ENCODE measurements at places on chromosomes 6 and 20.
A peak's percentile ranks its signal among the peaks of the same experiment; 100 is the strongest.

GRCh38 chr20:46062151-46062550 lies 27.6 kb downstream of the NCOA5 start:
- DNase-seq = no peak

GRCh38 chr6:84769306-84769705 lies 4.9 kb upstream of the TBX18 start:
- DNase-seq = no peak

DNA sequence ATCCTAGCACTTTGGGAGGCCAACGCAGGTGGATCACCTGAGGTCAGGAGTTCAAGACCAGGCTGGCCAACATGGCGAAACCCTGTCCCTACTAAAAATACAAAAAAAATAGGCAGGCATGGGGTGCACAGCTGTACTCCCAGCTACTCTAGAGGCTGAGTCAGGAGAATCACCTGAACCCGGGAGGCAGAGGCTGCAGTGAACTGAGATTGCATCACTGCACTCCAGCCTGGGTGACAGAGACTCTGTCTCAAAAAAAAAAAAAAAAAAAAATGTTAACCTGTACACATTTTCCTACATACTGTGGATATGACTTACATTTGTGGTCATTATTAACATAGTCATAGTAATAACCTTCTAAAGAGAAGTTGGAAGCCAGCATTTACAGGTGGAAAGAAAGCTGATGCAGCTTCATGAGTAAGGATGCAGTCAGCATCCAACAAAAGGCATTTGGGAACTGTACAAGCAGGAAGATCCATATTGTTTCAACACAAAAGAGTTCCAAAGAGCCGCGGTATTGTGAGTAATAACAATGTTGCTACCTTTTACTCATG lies 186.2 kb downstream of the GPX5 start:
- DNase-seq = no peak

DNA sequence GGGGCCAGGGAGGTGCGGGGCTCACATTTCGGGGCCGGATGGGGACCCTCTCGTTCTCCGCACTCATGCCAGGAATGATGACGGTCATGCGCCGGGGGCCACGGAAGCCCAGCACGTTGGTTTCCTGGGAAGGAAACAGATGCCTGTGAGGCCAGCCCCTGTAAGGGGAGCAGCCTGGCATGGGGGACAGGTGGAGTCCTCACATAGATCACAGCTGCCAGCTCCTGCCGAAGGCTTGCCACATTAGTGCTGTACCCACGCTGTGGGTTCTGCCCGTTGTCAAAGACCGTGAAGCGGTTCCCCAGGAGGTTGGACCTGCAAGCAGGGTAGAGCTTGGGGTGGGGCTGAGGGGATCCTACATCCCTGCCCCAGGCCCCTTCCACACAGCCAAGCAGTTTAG lies 6.7 kb upstream of the TEAD3 start:
- no peak for DNase-seq

DNA sequence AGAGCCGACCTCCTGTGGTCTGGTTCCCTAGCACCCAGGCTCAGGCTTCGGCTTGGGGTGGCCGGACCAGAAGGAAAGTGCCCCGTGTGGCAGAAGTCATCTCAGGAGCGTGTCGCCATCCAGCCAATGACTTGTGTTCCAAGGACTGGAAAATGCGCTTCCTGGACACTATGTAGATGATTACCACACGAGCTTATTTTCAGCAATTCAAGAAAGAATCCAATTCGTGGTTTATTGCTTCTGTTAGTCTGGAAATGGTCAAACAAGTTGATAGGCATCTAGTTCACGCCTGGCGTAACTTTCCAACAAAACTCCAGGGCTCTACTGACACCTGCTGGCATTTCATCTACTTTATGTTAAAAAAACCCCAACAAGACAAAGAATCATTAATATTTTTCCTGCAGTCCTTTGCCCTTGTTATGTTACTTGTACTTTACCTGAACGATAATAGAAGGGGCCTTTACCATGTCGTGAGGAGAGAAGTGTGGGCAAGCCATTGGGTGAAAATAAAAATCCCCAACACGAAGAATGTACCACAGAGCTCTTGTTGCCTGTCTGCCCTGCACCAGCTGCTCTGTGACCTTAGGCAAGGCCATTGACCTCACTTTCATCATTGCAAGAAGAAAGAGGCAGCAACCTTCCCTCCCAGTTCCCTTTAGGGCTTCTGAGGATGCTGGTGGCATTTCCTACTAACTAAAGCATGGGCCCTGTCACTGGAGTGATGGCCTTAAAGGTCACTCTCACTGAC lies 154.7 kb upstream of the LAMP5 start:
- DNase-seq = peak; percentile 58

DNA sequence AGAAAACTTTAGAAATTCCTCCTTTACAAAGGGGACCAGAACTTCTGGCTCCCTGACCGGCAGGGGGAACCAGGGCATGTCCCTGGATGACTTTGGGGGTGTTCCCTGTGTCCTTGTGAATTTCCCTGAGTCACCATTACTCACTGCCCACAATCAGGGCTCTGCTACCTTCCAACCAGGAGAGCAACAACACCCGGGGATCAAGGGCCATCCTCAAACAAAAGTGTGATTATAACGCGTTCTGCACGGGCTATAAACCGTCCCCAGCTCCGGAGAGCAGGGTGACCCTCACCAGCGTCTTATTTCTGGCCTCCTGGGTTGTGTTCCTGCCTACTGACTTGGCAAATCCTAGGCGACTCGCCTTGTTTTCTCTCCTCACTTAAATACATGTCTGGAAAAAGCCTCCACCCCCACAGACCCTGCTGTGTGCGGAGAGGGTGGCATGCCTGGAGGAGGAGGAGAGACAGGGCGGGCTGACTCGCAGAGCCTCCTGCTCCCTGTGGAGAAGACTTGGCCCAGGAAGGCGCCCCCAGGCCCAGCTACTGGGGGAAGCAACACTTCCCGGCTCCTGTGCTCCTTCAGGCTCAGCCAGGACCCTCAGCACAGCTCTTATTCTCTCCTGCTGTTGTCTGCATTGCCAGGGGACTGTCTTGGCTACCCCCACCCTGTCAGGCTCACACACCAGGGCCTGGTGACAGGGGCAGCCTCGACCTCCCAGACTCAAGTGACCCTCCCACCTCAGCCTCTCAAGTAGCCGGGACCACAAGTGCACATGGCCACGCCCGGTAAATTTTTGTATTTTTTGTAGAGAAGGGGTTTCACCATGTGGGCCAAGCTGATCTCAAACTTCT lies 54.1 kb downstream of the FGD2 start:
- peak; percentile 94 for DNase-seq

GRCh38 chr20:34199183-34199582 lies 42.0 kb upstream of the ASIP start:
- no peak for DNase-seq

DNA sequence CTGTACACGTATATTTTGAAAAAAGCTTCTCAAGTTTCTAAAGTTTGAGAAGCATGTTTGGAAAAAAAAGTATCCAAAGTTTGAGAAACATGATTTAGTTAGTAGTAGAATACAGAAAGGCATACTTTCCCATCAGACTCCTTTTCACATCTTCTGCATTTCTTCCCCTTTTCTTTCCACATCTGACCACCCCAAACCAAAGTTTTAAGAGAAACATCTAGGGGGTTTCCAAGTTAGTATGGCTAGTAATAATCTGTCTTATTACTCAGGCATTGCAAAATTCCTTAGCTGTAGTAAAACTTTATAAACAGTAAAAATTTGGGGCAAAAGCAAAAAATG lies 63.0 kb upstream of the IL20RA start:
- no peak for DNase-seq
